Osteocyte (in vitro differentiated cells): ENCODE measurements at places on chromosomes 11 and 22.

DNA sequence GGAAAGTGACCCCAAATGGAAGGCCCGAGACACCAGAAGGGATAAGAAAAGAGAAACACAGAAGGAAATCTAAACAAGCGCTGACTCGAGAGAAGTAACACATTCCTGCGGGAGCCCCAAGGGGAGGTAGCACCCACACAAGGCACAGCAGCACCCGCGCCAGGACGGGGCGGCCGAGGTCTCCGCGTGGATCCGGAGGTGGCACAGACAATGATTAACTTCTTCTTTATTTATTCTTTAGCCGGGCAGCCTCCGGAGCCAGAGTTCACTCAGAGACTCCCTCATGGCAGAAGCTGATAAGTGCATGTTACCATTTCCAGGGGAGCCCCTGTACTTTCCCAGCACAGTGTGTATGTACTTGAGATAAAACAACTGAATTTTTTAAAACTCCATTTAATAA is 5.1 kb downstream of the TOLLIP start:
- DNase-seq, result peak; percentile 67

DNA sequence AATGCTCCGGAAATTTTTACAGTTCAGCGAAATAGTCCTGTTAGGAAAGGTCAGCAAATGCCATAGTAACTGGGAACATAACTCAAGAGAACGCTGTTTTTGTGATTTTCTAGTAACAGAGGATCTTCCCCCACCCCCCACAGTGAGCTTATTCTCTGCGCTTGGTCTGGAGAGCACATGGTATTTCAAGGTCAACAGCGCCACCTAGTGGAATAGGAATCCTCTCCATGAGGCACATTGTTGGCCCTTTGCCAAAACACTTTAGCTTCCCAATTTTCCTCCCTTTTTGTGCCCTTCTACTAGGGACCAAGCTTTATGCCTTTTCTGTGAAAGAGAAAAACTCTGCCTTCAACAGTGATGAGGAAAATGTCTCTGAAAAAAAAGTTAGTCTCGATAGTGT is 13.2 kb upstream of the OR4C12 start:
- DNase-seq, result no peak

DNA sequence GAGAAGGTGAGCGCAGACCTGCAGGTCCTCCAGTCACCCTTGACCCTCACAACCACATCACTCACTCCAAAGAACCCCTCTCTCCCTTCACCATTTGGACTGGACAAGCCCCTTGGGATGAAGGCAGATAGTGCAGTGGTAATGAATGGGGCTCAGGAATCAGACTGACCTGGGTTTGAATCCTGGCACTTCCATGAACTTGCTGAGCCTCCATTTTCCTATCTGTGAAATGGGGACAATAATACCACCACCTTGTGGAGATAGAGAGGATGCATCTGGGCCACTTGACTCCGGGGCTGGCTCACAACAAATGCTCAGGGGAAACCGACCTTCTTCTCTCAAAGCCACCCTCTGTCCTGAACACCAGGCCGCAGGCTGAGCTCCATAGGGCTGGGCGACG is 178.1 kb downstream of the ST3GAL4 start:
- no peak for DNase-seq

DNA sequence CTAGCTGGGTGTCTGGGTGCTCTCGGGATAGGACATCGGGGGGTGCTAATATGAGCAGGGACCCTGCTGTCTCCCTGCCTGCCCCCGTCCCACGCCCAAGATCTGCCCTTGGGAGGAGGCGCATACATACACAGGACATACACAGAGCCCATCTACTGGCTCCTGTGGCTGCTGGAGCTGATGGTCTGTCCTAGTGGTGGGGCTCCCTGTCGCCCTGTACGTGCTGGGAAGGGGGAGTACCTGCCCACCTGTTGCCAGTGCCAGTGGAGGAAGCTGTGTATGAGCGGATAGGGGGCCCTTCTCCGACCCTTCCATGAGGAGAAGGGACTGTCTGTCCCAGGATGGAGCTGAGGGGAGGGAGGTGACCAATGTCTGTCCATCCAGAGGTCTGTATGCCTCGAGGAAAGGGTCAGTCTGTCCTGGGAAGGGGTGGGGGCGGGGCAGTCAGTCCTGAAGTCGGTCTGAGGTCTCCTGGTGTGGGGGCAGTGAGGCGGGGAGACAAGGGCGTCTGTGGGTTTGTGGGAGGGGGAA is 952 bp downstream of the TBC1D10A start:
- no peak for DNase-seq

- no peak for DNase-seq
Observed at GRCh38 chr11:8617063-8617462, 23.0 kb upstream of the STK33 start.

DNA sequence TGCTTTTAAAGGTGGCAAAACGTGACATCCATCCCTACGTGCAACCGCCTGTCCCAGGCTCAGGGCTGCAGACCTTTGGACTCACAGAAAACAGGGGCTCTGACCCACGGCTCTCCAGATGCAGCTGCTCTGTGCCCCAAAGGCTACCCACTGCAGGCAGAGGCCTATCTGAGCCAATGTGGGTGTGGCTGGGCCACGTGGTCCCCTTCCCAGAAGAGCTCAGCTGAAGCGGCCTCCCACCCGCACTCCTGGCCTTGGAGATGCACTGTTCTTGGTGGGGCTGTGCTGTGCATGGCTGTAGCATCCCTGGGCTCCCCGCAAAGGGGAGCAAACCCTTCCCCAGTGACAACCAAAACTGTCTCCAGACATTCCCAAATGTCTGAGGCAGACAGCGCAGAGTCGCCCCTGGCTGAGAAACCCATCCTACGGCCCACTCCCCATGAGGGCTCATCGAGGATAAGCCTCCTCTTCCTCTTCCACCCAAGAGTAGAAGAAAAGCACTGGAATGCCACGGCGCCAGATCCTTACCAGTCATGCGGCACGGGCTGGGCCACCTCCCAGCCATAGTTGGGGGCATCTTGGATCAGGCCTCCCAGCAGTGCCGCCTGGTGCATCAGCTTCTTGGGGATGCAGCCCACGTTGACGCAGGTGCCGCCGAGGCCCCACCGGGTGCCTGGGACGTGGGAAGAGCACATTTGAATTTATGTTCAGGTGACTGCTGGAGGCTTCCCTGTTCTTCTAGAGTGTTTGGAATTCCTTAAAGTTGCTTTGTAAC is 23.1 kb upstream of the COMT start:
- DNase-seq, result no peak

- no peak for DNase-seq
Observed at GRCh38 chr22:19890502-19891316, 36.0 kb upstream of the GNB1L start.

- DNase-seq, result no peak
Observed at GRCh38 chr22:46274381-46274780, 6.6 kb downstream of the TTC38 start.

- DNase-seq, result no peak
Observed at GRCh38 chr11:13535819-13536218, 40.0 kb upstream of the PTH start.

GRCh38 chr11:121795174-121795573 is 320.8 kb downstream of the BLID start:
- DNase-seq, result no peak

DNA sequence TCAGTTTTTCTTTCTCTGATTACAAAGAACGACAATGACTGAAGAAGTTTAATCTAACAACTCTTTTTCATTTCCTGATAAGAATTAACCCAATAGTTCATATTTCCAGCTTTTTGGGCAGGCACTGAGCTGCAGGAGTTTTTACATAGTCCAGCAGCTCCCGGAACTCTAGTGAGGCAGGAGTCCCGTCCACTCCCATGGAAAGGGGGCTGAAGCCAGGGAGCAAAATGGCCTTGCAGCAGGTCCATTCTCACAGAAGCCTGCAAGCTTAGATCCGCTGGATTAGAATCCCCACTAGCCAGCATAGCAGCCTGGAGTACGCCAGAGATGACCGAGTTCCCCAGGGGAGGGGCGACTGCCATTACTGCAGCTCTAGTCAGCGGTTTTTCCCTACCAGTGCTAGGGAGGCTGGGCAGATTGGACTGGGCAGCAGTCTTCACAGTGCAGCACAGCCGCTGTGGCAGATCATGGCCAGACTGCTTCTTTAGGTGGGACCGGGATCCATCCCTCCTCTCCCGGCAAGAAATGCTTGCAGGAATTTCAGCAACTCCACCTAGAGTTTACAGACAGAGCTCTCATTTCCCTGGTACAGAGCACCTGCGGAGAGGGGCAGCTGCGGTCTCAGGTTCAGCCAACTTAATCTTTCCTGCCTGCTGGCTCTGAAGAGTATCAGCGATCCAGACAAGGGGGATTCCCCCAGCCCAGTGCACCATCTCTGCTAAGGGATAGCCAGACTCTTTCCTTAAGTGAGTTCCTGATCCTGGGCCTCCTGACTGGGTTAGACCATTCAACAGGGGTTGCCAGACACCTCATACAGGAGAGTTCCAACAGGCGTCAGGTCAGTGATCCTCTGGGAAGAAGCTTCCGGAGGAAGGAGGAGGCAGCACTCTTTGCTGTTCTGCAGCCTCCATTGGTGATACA is 742 bp upstream of the CASP4 start:
- DNase-seq, result no peak

GRCh38 chr22:17672417-17672991 is 33.9 kb downstream of the BCL2L13 start:
- DNase-seq, result no peak

DNA sequence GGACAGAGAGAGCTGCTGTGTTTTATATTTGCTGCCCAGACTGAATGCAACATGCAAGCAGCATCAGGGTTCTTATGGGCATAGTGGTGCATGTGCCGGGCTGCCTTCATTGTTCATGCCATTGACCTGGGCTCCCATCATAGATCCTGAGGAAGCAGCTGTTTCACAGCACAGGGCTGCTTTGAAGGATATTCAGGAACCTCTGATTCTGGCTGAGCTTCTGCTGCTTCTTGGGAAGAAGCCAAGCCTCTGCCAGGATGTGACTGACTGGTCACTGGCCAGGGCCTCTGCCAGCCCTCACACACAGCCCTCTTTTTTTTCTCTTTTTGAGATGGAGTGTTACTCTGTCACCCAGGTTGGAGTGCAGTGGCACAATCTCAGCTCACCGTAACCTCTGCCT is 43.3 kb downstream of the CYB5R2 start:
- no peak for DNase-seq

GRCh38 chr11:11979488-11980117 is 28.8 kb downstream of the DKK3 start:
- DNase-seq, result peak; percentile 83

- DNase-seq, result no peak
Observed at GRCh38 chr11:132293586-132293985, 923.2 kb downstream of the NTM start.

DNA sequence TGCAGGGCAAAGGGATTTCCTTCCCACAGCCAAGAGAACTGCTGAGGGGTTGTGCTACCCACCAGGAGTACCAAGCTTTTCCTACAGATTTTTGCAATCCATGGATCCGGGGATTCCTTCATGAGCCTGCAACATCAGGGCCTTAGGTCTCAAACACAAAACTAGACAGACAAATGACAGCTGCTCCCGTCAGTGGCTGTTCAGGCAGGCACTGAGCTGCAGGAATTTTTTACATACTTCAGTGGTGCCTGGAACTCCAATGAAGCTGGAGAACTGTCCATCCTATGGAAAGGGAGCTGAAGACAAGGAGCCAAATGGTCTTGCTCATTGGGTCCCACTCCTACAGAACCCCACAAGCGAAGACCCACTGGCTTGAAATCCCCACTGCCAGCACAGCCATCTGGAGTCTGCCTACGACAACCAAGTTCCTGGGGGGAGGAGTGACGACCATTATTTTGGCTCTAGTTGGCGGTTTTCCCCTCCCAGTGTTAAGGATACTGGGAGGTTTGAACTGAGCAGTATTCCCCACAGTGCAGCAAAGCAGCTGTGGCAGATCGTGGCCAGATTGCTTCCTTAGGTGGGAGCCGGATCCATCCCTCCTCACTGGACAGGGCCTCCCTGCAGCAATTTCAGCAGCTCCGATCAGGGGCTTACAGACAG is 157.7 kb upstream of the TMEM45B start:
- DNase-seq, result no peak

GRCh38 chr22:45638834-45639746 is 32.5 kb upstream of the ATXN10 start:
- no peak for DNase-seq

- no peak for DNase-seq
Observed at GRCh38 chr11:72681226-72682153, 7.3 kb upstream of the PDE2A start.

DNA sequence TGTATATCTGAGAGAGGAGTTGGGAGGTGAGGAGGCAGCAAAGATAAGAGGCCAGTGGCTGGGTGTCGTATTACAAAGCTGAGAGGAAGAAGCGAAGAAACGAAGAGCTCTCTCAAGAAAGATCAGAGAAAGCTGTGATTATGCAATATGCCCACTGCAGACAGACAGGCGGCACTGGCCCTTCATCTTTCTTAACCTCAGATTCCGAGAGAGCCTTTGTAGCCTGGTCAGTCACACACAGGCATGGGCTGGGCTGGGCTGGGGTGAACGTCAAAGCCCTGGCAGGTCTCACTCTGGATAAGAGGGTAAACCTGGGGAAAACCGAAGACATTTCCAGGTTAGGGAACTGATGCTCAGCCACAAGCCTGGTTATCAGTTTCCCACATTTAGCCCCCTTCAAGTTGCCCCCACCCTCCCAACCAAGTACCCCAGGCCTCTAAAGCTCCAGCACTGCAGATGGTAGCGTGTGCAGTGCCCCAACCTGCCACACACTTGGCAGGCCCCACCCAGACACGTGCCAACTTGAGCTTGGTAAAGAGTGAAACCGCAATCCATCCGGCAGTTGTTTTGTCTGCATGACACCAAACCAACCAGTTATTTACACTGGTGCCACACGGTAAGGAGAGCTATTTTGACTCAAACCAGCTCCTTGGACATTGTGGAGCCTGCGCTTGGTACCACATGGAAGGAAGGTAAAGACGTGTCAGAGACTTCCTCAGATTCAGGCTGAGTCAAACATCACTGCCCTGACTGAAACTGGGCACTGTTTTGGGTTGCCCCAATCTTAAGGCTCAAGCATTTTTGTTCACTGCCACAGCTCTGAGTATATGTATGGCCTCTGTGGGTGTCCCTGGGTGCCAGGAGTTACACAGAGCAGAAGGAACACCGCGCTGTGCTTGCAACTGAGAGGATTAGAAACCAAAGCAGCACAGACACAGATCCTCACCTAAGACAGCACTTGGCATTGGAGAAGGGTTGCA is 135.9 kb downstream of the FDX1 start:
- no peak for DNase-seq

DNA sequence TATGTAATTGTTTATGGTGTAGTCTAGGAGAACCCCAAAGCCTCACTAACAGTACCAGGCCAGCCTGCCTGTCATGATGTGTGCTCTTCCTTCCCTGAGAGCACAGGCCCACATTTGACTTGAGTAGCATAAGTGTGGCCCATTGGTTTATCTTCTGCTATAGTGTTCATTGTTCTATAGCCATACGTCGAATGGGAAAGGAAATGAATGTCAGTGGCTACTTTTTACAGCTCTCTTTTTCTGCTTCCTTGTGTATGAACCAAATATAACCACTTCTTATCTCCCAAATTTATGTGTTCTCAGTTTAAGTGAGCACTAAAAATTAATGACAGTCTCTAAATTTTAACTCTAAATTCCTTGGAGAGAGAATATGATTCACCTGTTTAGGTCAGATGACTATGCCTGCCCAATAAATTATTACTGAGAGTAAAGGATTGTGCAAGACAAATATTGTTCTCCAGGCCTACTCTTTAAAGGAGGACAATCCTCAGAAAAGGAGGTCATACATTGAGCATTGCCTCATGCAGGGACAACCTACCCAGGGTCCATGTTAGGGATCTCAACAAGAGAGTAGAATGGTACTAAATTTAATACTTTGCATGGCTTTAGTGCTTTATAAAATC is 222.9 kb upstream of the ARHGAP20 start:
- no peak for DNase-seq
